ENCODE measurements at places on chromosomes 2 and 18.
A peak's percentile ranks its signal among the peaks of the same experiment; 100 is the strongest.

DNA sequence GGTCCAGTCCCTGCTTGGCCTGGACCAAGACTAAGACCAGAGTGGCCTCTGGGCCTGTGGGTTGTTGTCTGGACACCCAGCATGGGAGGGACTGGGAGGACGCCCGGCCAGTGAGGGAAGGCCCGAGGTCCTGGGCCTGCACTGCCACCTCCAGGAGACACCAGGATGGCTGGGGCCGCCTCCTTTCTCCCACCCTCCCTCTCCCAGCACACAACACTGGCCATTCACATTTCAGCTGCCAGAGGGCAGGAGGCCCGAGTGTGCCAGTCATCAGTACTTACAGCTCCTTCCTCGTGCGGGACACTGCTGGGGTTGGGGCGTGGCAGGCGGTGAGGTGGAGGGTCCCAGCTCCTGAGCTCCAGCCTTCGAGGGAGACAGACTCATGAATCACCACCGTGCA lies 133.5 kb downstream of the ASB1 start:
- no peak for DNase-seq

- peak; percentile 90 for DNase-seq
Measured at GRCh38 chr2:191376981-191377629, 131.9 kb downstream of the MYO1B start.

- no peak for DNase-seq
Measured at GRCh38 chr2:18487106-18487913, 73.1 kb downstream of the RDH14 start.

DNA sequence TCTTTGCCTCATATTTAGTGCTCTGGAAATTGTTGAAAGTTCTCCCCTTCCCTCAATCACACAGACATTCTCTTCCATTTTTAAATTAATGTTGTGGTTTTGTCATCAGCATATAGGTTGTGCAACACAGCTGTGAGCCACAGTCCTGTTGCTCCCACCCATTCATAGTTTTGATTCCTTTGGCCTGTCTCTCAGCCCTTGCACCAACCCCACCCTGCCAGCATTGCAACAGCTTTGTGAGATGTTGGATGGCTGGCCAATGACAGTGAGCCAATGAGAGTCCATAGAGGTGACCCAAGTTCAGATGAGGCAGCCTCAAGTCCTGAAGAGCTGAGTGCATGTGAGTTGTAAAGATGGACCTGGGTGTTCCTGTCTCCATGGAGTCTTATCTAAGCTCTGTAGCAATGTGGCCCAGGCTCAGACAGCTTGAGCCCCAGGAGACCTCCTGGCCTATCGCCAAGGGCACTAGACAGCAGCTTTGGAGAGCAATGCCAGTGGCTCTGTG lies 775.5 kb downstream of the RNF144A start:
- peak; percentile 22 for DNase-seq

- no peak for DNase-seq
Measured at GRCh38 chr2:160558531-160558930, 64.9 kb upstream of the RBMS1 start.

- no peak for DNase-seq
Measured at GRCh38 chr2:159758239-159758638, 39.8 kb downstream of the CD302 start.

DNA sequence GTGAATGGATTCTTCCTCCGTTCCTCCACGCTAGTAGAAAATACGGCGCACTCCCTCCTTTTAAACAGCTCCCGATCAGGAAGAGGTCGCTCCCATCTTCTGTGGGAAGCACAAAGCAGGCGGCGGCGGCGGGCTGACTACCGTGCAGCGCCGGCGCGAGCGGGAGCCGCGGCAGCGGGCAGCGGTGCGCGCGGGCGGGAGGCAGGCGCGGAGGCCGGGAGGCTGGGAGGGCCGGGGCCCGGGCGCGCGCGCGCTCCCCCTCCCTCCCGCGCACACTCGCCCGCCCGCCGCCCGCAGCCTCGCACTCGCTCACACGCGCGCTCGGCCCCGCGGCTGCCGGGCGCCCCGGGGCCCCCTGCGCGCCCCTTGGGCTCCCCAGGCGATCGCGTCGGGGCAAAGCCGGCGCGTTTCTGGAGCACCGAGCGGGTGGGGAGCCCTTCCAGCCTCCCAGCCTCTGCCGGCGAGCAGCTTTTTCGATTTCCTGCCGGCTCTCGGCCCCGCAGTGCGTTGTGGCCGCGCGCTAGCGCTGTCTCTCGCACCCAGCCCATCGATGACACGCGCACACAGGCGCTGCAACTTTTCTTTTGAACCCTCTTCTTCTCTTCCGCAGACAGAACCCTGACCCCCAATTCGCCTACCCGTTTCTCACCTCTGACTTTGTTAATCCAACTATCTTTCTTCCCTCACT lies at the start of gene SLC8A1:
SLC8A1 (minus strand) TSS at position 173 of the 688 bp plus-strand sequence.
- peak; percentile 56 for DNase-seq

DNA sequence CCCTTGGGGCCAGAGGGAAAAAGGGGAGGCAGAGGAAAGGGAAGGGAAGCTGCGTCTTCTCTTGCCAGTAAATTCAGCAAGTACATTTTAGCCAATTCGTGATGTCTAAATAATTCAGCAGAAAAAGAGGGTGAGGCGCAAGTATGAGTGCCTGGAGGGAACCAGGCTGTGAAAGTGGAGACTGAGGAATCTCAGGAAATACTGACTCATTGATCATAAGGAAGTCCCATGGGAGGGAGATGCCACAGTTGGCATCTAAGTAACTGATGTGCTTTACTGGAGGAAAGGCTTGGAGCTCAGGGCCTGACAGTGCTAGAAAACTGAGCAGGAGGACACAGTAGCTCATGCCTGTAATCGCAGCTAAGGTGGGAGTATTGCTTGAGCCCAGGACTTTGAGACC lies 31.1 kb downstream of the KIF5C start:
- no peak for DNase-seq

- DNase-seq: no peak
Measured at GRCh38 chr2:15271941-15272542, 289.1 kb downstream of the NBAS start.

- DNase-seq: no peak
Measured at GRCh38 chr2:29616569-29616968, 304.8 kb downstream of the ALK start.

- no peak for DNase-seq
Measured at GRCh38 chr2:180322781-180323180, 315.7 kb upstream of the CWC22 start.

DNA sequence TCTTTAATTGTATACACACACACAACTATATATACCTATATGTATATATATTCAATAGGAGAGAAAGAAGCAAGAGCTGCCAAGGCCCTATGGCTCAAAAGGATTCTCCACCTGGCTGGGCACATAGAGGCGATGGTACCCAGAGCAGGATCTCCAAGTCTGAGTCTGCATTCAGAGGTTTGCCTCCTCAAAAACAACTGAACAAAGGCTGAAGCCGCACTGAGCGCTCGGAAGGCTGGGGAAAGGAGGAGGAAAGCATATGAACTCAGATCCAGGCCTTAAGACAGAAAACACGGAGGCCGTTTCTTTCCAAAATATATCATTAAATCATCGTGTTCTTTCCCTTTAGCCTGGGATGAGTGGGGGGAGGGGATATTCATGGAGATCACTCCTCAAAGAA lies 3.6 kb downstream of the HOXD12 start:
- no peak for DNase-seq

GRCh38 chr2:143700865-143701264 lies 571.6 kb downstream of the ARHGAP15 start:
- no peak for DNase-seq

GRCh38 chr2:6967301-6967700 lies 50.1 kb downstream of the RNF144A start:
- no peak for DNase-seq

DNA sequence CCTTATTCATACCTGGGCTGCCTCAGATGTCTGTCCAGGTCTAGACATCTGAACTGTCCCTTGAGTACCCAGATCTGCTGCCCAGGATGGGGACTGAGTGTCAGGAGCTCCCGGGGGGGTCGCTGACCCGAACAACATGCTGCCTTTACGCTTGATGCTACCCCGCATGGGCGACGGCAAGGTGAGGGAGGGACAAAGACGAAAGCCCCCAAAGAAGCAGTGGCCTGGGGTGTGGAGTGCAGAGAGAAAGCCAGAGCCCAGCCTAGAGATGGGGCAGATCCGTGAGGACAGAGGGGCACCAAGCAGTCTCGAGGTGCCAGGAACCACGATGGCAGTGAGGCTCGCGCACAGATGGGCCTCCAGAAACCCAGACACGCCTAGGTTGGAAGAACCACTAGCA lies 234.7 kb downstream of the ATAD2B start:
- DNase-seq: no peak

- no peak for DNase-seq
Measured at GRCh38 chr2:64348386-64349130, 105.4 kb upstream of the LGALSL start.

GRCh38 chr18:3572761-3573160 lies 122.8 kb downstream of the TGIF1 start:
- DNase-seq: no peak

DNA sequence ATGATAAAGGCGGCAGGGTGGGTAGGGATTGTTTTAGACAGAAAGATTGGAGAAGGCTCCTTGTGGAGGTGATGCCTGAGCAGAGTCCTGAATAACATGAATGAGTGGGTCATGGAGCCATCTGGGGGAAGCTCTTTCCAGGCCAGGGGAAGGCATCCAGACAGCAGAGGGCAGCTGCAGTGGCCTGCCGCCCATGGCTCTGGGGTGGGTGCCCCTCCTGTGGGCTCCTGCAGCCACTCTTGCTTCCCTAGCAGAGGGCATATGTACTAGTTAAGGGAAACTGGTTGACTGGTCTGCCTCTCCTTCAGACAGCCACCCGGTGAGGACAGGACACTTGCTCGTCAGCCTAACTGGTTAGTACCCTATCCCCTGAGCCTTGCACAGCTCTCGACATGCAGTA lies 46.5 kb upstream of the SLC1A4 start:
- no peak for DNase-seq

- DNase-seq: no peak
Measured at GRCh38 chr2:71715951-71716696, 262.8 kb downstream of the DYSF start.

DNA sequence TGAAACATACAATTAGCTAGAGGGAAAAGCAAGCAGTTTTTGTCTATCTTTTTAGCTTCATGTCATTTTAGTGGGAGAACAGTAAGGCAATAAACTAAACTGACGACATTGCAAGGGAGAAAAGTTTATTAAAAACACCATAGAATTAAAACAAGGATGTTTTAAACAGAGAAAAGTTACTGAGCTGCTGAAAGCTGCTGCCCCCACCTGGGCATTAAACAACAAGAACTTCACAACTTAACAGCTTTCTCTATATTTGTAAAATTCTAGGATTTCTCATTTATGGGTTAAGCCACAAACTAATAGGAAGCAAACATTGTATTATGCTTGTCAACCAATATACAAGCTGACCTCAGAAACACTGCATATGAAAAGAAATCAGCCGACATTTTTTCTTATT lies 289.2 kb downstream of the ERBB4 start:
- no peak for DNase-seq

DNA sequence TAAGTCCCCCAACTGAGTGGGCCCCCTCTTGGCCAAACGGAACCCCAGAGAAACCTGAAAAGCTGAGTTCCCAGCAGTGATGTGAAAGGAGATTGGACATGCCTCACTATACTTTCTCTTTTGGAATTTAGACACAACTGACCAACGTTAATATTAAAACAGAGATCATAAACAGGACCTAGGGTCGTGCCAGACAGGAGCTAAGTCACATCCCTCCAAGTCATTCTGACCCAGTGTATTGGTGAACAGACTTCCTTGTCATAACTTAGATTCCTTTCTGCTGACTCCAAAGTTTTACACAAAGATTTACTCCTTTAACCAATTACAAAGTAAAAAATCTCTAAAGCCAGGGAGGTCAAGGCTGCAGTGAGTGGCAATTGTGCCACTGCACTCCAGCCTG lies 46.9 kb downstream of the UXS1 start:
- no peak for DNase-seq

- DNase-seq: no peak
Measured at GRCh38 chr18:51425889-51426288, 228.4 kb upstream of the MEX3C start.

DNA sequence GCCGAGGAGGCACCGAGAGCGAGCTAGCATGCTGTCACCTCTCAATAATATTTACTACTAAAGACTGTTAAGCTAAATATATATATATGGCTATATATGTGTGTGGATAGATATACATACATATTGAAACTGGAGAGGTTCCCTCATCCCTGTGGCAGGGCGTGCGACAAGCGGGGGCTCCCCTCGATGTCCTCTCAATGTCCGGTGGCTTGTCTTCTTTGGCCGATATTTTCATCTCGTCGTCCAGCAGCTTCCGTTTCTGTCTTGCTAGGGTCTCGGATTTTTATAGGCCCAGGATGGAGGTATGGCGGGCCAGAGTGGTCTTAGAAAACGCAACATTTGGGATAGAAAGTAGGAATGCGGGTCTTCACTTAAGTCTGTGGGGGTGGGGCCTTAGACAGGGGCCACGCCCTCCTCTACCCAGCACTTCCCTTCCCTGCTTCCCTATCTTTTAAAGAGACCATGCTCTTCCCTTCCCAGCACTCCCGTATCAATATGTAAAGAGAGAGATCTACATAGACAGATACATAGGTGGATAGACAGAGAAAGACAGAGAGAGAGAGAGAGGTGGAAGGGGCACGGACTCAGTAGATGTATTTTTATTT lies 866.8 kb downstream of the DSC3 start:
- DNase-seq: no peak

GRCh38 chr2:157245846-157246764 lies 11.4 kb upstream of the GALNT5 start:
- no peak for DNase-seq
